ELF-1 (cell line): ENCODE measurements at places on chromosomes 1 and 21.

DNA sequence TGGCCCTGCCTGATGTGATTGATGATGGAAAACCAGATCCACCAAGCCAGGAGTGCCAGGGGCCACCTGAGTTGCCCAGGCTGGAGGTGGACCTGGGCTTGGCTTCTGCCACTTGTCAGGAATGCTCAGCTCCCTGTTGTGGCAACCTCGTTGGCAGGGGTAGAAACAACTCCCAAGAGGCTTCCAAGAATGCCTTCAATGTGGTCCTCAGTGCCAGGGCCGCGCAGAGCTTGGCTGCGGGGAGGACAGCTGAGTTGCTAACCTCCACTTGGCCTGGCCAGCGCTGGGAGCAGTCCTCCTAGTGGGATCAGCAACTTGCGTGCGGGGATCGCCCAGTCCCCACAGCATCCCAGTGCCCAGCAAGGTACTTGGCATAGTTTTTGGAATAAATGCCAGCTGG is 9.0 kb downstream of the MYOM3 start:
- no peak for DNase-seq

GRCh38 chr1:30403061-30403645 is 320.2 kb downstream of the MATN1 start:
- DNase-seq = no peak

- no peak for DNase-seq
Measured at GRCh38 chr1:143667730-143668129, 304.1 kb downstream of the FAM72C start.

- DNase-seq = peak; percentile 90
Measured at GRCh38 chr1:239811211-239811885, 280.3 kb upstream of the FMN2 start.

DNA sequence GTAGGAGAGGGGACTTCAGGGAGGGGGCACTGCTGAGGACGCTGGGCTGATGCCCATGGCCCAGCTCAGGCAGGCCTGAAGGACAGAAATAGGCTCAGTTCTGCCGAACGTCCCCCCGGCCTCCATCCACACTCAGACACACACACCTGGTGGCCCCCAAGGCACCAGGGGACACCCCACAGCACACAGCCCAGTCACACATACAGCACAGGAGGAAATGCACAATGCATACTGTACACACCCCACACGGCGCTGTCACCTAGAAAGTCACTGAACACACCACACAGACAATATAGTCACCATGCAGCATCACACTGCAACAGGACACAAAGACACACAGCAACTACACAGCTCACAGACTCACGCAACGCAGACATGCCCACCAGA is 562 bp downstream of the SYTL1 start:
- no peak for DNase-seq

GRCh38 chr1:110240476-110241210 is 30.5 kb downstream of the KCNC4 start:
- no peak for DNase-seq
